ENCODE measurements at places on chromosomes 16 and 17. TPM values are rescaled to one million over a fixed set of nuclear protein-coding genes. Genes with fewer than 3 reads are reported as not detected.

DNA sequence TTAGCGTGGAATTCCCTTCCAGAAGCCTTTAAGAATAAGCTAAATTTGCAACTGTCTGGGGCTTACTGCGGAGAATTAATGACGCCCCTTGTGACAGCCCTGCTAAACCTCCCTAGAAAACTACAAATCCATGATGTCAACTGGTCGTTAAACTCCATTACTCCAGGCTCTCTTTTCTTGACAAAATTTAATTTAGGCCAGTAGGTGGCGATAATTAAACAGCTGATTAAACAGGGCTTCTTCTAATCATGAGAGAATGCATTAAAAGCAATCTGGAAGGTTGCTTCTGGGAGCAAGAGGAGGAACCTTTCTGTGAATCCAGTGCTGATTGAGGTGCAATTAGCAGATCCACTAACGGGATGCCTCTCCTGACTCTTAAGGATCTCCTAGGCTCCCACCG, 8.1 kb upstream of the NLRP1 start:
- peaks cover under 1% of the 10 kb centered on the region for H3K4me1 ChIP-seq
- H3K27me3 ChIP-seq, result peaks cover 33% of the 10 kb centered on the region
- H3K4me3 ChIP-seq, result no peak overlapping the region
- no peak overlapping the region for H3K27ac ChIP-seq

DNA sequence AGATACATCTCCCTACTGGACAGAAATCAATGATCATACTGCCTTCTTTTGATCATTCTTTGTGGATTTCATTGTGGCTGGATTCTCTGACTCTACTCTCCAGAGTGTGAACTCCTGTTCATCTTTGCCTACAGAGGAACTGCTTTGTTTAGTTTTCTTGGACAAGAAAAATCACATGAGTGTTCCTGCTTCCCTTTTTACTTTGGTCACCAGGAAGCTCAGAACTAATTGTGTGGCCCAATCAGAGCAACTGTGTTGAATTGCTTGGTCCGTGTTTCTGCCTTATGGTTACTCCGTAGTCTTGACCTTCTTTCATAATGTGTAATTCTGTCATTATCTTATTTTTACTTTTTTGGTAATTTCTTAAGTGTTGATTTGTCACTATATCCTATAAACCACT, 97.0 kb downstream of the MAF start:
- H3K27me3 ChIP-seq, result peaks cover 8% of the 10 kb centered on the region
- H3K27ac ChIP-seq, result no peak overlapping the region
- H3K4me1 ChIP-seq, result no peaks in the 10 kb centered on the region
- no peak for DNase-seq
- H3K4me3 ChIP-seq, result no peak overlapping the region

The TBC1D3I gene
- 1.9 TPM for total RNA-seq

DNA sequence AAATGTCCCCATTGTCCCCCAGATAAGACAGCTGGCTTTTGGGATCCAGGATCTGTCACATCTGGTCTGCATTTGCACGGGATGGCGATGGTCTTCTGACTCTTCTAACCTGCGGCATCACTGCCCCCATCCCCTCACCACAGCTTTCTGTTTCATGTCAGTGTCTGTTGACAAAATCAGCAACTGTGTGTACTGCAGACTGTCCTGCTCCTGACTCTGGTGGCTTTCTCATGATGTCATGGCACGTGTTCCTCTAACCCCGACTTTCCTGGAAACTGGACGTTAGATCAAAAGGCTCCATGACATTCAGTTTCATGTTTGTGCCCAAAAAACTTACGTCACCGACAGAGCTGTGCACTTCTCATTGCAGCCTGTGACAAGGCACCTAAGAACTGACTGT, 30.1 kb upstream of the CPNE2 start:
- H3K36me3 ChIP-seq, result peaks cover 47% of the 10 kb centered on the region
- H3K27ac ChIP-seq, result no peak overlapping the region
- H3K4me3 ChIP-seq, result no peak overlapping the region
- DNase-seq, result no peak
- H3K27me3 ChIP-seq, result no peaks in the 10 kb centered on the region

The RASD1 gene
- total RNA-seq, result 6.6 TPM

The FBXL16 gene
- total RNA-seq, result 6.8 TPM

The ZNF624 gene
- 2.9 TPM for total RNA-seq

The MAPT gene
- total RNA-seq, result 0.37 TPM

- no peaks in the 10 kb centered on the region for H3K27me3 ChIP-seq
- peak; percentile 57 for DNase-seq
- peak overlapping the region; percentile 5 for H3K27ac ChIP-seq
- no peak overlapping the region for H3K4me3 ChIP-seq
- H3K4me1 ChIP-seq, result peaks cover 2% of the 10 kb centered on the region
- peaks cover 23% of the 10 kb centered on the region for H3K36me3 ChIP-seq
Observed at GRCh38 chr17:77501751-77502625, 361.2 kb downstream of the SEC14L1 start.

GRCh38 chr16:89744813-89745212, 23.5 kb downstream of the ZNF276 start:
- peaks cover 50% of the 10 kb centered on the region for H3K36me3 ChIP-seq
- no peak overlapping the region for H3K27ac ChIP-seq
- peaks cover 5% of the 10 kb centered on the region for H3K4me1 ChIP-seq
- H3K4me3 ChIP-seq, result no peak overlapping the region

GRCh38 chr17:81250286-81251093, 11.4 kb downstream of the NDUFAF8 start:
- peaks cover 18% of the 10 kb centered on the region for H3K36me3 ChIP-seq
- DNase-seq, result no peak
- H3K4me1 ChIP-seq, result peaks cover 10% of the 10 kb centered on the region
- H3K27ac ChIP-seq, result no peak overlapping the region

The DHRS7C gene
- not detected for total RNA-seq

- peaks cover 3% of the 10 kb centered on the region for H3K36me3 ChIP-seq
- DNase-seq, result no peak
- no peak overlapping the region for H3K4me3 ChIP-seq
- H3K4me1 ChIP-seq, result peaks cover 34% of the 10 kb centered on the region
Observed at GRCh38 chr17:16211590-16211989, 3.7 kb downstream of the NCOR1 start.

The ZG16B gene
- total RNA-seq, result 9.3 TPM

- no peak for DNase-seq
- peaks cover 38% of the 10 kb centered on the region for H3K4me1 ChIP-seq
- no peak overlapping the region for H3K27ac ChIP-seq
- H3K4me3 ChIP-seq, result no peak overlapping the region
- H3K36me3 ChIP-seq, result peaks cover 45% of the 10 kb centered on the region
- no peaks in the 10 kb centered on the region for H3K27me3 ChIP-seq
Observed at GRCh38 chr16:67240506-67240905, 6.8 kb downstream of the FHOD1 start.

- no peak for DNase-seq
- no peak overlapping the region for H3K27ac ChIP-seq
- H3K27me3 ChIP-seq, result no peaks in the 10 kb centered on the region
- H3K36me3 ChIP-seq, result peaks cover 26% of the 10 kb centered on the region
Observed at GRCh38 chr17:30393491-30393890, 14.8 kb downstream of the CPD start.

DNA sequence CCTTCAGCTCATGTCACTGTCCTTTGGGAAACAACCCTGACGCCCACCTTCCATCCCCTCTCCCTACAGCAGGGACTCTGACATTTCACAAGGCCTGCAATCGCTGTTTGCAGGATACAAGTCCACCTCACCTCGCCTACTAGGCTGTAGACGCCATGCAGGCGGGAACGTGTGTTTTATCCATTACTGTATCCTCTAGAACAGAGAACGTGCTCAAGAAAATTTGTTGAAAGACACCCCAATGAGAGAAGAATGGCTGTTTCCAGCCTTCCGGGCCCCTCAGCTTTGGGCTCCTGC, 1.5 kb upstream of the TTYH2 start:
- peak; percentile 61 for DNase-seq
- peaks cover 39% of the 10 kb centered on the region for H3K36me3 ChIP-seq
- peak overlapping the region; percentile 3 for H3K27ac ChIP-seq
- H3K27me3 ChIP-seq, result no peaks in the 10 kb centered on the region
- H3K4me1 ChIP-seq, result peaks cover 54% of the 10 kb centered on the region

- peaks cover 15% of the 10 kb centered on the region for H3K27me3 ChIP-seq
- no peak overlapping the region for H3K4me3 ChIP-seq
- no peak for DNase-seq
- H3K36me3 ChIP-seq, result no peaks in the 10 kb centered on the region
- H3K27ac ChIP-seq, result no peak overlapping the region
Observed at GRCh38 chr16:82715160-82715559, 88.4 kb downstream of the CDH13 start.

The TAT gene
- total RNA-seq, result not detected

GRCh38 chr16:28292731-28293600, 641 bp downstream of the SBK1 start:
- H3K27ac ChIP-seq, result no peak overlapping the region
- peaks cover 2% of the 10 kb centered on the region for H3K36me3 ChIP-seq
- peaks cover 48% of the 10 kb centered on the region for H3K4me1 ChIP-seq
- H3K27me3 ChIP-seq, result peaks cover 26% of the 10 kb centered on the region
- DNase-seq, result peak; percentile 71

GRCh38 chr16:77430787-77431585, 3.8 kb downstream of the ADAMTS18 start:
- no peaks in the 10 kb centered on the region for H3K36me3 ChIP-seq
- no peaks in the 10 kb centered on the region for H3K4me1 ChIP-seq
- no peak for DNase-seq
- H3K27me3 ChIP-seq, result peaks cover 30% of the 10 kb centered on the region
- no peak overlapping the region for H3K4me3 ChIP-seq
- no peak overlapping the region for H3K27ac ChIP-seq

- DNase-seq, result no peak
- no peaks in the 10 kb centered on the region for H3K4me1 ChIP-seq
Observed at GRCh38 chr16:2186064-2186463, 10.3 kb downstream of the CASKIN1 start.

- H3K27me3 ChIP-seq, result no peaks in the 10 kb centered on the region
- no peak overlapping the region for H3K4me3 ChIP-seq
- H3K4me1 ChIP-seq, result peaks cover 21% of the 10 kb centered on the region
- peaks cover 80% of the 10 kb centered on the region for H3K36me3 ChIP-seq
- no peak for DNase-seq
- H3K27ac ChIP-seq, result no peak overlapping the region
Observed at GRCh38 chr16:2769675-2770056, 7.4 kb downstream of the ELOB start.

- H3K4me3 ChIP-seq, result no peak overlapping the region
- peaks cover 35% of the 10 kb centered on the region for H3K4me1 ChIP-seq
- no peaks in the 10 kb centered on the region for H3K27me3 ChIP-seq
- peak overlapping the region; percentile 51 for H3K27ac ChIP-seq
- DNase-seq, result no peak
Observed at GRCh38 chr16:87368029-87368770, 15.4 kb downstream of the FBXO31 start.

- H3K4me1 ChIP-seq, result peaks cover 78% of the 10 kb centered on the region
- no peaks in the 10 kb centered on the region for H3K27me3 ChIP-seq
- peaks cover 26% of the 10 kb centered on the region for H3K36me3 ChIP-seq
- H3K27ac ChIP-seq, result peak overlapping the region; percentile 95
- H3K4me3 ChIP-seq, result peak overlapping the region; percentile 75
Observed at GRCh38 chr16:89361751-89362539, 128.4 kb downstream of the ANKRD11 start.

GRCh38 chr17:28338056-28338768, 2.7 kb downstream of the TNFAIP1 start:
- H3K4me3 ChIP-seq, result no peak overlapping the region
- H3K36me3 ChIP-seq, result peaks cover 27% of the 10 kb centered on the region
- no peak for DNase-seq
- H3K4me1 ChIP-seq, result peaks cover 33% of the 10 kb centered on the region

The TXNDC17 gene
- 92.7 TPM for total RNA-seq

- no peak overlapping the region for H3K4me3 ChIP-seq
- H3K36me3 ChIP-seq, result no peaks in the 10 kb centered on the region
- H3K27me3 ChIP-seq, result peaks cover 2% of the 10 kb centered on the region
- no peak overlapping the region for H3K27ac ChIP-seq
- no peak for DNase-seq
Observed at GRCh38 chr17:31446195-31446967, 54.9 kb downstream of the RAB11FIP4 start.

DNA sequence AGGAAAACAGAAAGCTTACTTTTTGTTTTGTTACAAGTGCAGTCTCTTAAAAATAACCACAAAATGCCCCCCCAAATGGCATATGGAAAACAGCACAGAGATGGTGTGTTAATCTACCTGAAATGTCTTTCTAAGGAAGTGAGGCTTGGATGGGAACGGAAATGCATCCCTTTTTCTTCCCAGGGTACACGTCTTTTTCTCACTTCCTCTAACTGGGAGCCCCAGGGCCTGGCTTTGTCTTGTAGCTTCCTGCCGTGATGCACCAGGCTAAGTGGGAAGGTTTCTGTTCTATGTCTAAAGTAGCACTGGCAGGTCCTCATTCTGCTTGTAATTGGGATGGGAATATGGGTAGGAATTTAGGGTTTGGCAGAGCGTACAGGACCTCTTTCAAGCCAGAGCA, 52.5 kb upstream of the CACNG3 start:
- H3K36me3 ChIP-seq, result peaks cover 22% of the 10 kb centered on the region
- H3K4me1 ChIP-seq, result peaks cover 2% of the 10 kb centered on the region
- no peak for DNase-seq
- H3K4me3 ChIP-seq, result no peak overlapping the region

DNA sequence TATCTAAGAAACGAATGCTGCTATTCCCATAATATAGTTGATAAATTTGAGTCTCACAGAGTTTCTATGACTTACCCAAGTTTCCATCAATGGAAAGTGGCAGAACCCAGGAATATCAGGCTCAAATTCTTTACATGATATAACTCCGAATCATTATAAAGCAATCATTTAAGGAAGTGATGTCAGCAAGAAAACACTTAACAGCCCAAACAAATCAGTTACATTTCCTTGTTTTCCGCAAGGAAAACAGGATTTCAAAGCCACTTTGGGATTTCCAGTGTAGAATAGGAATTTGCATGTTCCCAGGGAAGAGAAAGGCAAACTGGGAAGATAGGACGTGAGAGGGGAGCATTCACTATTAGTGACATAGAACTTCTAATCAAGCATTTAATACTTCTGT, 311.4 kb upstream of the GOT2 start:
- H3K27ac ChIP-seq, result no peak overlapping the region
- no peaks in the 10 kb centered on the region for H3K4me1 ChIP-seq
- H3K36me3 ChIP-seq, result no peaks in the 10 kb centered on the region
- no peak overlapping the region for H3K4me3 ChIP-seq
- DNase-seq, result no peak
- no peaks in the 10 kb centered on the region for H3K27me3 ChIP-seq

All from activated CD4-positive, alpha-beta T cell treated with anti-CD3 and anti-CD28 coated beads, Interleukin-2, amount 10 ng/mL, durations not matched to agents 24 days and 14 days (primary cell).